ENCODE measurements at places on chromosomes 5 and 9.

- DNase-seq: no peak
These were observed 116.5 kb upstream of the MSX2 start for GRCh38 chr5:174607916-174608315.

DNA sequence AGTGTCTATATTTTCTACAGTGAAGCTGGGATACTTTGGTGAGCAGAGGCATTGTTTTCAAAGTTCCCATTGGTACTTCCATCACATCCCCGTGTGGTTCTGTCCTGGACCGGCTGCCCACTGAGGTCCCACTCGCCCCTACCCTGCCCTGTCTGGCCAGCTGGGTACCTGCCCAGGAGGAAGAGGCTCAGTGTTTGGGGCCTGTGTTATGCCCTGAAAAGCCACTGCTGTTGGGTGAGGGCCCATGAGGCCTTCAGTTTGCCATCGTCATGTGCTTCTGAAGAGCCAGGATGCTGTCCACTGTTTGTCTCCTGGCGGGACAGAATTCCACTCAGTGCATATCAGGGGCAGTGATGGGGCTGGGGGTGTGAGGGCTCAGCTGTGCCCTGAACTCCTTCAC is 2.6 kb upstream of the CEP72 start:
- no peak for DNase-seq

DNA sequence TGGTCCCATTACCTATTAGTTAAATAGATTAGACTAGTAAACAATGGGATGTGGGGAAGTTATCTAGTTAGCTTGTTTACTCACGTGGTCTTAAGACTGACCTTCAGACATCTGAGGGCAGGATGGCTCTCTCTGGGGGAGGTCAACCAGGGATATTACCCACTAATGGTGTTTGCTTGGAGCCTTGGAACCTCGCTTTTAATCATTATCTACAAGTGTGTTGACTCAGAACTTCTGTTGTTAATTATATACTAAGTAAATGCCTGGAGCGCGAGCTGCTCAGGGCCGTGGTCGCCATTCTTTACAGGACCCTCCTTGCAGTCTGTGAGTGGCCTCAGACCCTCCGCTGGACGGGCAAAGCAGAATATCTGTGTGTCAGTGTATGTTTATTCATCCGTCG is 48.5 kb upstream of the ZNF354A start:
- no peak for DNase-seq

DNA sequence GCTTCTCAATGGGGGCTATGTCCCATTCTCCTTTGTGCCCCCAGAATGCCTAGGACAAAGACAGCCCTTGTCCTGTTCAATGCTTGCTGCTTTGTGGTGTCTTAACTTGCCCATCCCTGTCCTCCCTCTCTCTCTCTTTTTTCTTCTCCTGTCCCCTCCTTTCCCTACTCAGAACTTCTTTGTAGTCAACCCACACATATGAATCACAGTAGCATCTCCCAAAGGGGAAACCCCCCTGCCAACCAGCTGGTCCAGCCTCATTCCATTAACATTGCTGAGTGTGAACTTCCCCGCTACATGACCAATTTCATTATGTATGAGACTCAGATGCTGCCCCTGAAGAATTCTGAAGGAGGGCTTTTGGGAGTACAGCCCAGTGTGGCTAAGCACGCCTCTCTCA is 408.3 kb downstream of the ENC1 start:
- no peak for DNase-seq

DNA sequence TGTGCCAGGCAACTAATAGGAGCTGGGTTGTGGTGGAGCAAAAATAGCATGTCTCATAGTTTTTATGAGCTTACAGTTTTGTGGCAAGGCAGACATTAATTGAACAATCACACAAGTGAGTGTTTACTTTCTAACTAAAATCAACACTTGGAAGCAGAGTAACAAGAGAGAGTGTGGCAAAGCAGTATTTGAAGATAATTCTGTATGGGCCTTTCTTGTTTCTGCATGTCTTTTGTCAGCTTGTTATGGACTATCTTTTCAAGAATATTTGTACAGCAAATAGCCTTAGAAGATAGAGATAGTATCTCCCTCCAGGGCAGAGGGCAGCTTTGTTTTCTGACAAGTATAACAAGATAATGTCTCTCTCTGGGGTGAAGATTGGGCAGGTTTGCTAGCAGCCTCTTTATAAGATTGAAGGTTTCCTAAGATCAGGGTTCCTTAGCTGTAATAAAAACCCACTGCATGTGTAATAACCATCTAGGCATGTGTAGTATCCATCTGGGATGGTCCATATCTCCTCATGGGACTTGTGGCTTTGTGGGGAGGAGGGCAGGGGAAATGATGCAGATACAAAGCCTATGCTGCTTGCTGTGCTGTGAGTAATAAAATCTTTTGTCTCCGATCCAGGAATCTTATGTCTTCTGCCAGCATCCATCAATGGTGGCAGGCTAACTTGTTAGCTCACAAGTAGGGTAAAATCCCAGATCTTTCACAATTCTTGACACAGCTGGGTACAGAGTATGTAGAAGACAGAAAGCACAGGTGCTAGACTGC is 479.9 kb downstream of the KDM4C start:
- DNase-seq: no peak

DNA sequence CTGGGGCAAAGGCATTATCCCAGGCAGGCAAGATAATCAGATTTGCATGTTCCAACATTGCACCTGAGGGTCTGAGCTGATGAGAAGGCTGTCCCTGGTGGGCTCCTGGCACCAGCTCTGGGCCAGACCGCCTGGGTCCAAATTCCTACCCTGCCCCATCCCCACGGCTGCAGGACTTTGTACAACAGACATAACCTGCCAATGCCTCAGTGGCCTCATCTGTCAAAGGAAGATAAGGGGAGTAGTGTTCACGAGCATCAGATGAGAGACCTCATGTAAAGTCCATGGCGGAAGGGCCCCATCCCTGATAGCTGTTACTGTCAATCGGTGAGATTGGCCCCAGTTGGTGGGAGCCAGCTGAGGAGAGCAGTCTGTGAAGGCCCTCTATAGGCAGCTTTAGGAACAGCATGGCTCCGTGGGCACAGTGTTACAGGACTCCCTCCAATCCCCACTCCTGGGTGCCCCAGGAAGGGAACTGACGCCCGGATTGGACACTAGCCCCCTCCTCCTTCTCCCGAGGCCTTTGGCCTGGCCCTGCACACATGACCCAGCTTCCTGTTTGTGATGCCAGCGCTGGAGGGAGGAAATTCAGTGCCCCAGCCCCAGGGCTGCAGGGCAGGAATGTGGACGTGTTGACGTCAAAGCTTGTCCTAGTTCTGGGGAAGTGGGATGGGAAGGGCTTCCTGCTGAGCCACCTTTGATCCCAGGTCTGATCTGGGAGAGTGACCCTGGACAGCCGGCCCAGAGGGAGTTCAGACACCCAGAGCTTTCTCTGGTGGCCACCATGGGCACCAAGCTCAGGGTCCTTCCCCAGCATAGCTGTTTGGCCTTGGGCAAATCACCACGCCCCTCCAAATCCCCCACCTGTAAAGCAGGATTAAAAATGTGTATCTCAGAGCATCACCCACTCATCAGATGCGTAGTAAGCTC is 56.2 kb downstream of the DUSP1 start:
- peak; percentile 71 for DNase-seq

- DNase-seq: no peak
These were observed 477.5 kb downstream of the TLE4 start for GRCh38 chr9:80049096-80049782.

- DNase-seq: no peak
These were observed 289.6 kb downstream of the MED10 start for GRCh38 chr5:6088706-6089105.

DNA sequence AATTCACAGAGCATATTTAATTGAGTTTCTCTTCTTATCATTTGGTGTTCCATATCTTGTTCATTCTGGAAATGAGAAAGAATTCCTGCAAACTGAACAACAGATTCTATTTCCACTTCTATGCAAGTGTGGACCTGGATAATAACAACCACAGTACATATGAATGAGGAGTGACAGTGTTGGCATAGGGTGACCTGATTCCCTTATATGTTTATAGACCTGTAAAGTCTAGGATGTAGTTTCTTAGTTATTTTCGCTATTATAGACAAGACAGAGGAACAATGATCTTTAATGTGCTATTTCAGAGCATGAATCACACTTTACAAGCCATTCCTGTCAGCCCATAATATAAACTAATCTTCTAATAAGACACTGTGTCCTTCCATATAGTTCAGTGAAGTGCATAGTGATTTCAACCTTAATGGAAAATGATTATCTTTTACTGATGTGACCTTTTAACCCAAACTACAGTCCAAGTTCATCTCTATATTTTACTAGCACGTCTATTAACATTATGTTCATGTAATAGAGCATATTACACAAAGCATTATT is 88.2 kb upstream of the FAM174A start:
- no peak for DNase-seq

DNA sequence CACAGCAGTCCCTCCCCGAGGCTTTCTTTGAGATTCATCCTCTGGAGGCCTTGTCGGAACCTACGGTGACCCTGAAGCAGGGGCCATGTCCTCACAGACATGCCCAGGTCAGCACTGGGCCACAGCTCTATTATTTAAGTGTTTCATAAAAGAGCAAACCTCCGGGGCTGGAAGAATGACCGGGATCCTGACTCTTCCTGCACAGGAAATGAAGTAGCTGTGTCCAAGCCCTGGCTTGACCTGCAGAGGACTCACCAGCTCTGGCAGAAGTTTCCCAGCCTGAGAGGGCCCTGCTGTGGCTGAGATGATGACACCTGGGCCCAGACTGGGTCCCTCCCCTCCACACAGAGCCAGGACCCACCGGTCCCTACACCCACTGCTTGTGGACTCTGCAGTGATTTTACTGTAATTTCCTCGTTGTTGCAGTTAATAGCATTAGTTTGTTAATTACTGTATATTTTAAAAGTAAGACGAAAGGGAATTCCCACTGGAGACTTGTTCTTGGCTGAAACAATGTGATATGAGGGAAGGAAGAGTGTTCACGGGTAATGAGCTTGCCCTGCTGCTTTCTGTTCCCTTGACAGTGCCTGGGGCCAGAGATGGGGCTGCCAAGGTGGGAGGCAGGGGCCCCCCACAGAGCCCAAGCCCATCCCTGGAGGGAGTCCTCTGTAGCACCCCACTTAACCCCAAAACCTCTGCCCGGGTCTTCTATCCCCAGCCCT is 72.2 kb downstream of the PCDH1 start:
- no peak for DNase-seq

DNA sequence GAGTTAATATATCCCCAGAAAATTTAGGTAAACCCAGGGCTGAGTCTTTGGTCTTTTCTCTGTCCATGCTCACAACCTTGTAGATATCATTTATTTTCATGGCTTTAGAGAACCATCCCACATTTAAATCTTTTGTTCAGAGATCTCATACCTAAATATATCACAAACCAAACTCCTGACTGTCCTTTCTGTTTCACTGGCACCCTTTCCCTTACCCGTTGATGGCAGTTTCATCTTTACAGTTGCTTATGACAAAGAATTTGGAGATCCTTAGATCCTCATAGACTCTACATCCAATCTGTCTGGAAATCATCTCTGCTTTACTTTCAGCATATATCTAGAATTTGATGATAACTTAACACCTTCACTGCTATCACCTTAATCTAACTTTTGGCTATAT is 19.2 kb downstream of the RNF180 start:
- no peak for DNase-seq

DNA sequence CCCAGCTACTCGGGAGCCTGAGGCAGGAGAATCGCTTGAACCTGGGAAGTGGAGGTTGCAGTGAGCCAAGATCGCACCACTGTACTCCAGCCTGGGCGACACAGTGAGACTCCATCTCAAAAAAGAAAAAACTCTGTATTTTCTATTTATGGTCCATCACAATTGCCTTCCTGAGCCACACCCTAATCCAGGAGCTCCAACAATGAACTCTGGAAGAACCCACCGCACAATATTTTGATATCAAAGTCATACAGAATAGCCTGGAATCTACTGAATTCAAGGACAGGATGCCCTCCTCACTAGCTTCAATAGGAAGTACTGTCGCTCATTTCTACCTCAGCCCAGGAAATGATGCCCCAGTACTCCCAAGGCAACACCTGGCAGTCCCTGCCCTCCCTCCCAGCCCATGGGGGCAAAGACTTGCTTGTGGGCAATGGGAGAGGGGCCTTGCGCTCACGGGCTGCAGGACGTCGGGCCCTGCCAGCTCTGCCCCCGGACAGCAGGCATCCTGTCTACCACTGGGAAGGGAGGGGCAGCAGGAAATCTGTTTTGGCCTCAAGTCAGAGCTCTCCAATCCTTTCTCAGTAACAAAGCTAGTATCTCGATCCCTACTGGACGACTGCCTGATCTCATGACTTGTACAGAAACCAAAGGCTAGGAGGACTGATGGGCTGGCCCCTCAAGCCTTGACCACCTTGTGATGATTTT is 19.7 kb downstream of the UBAC1 start:
- DNase-seq: no peak

GRCh38 chr5:58201922-58202648 is 257.8 kb downstream of the PLK2 start:
- DNase-seq: no peak

DNA sequence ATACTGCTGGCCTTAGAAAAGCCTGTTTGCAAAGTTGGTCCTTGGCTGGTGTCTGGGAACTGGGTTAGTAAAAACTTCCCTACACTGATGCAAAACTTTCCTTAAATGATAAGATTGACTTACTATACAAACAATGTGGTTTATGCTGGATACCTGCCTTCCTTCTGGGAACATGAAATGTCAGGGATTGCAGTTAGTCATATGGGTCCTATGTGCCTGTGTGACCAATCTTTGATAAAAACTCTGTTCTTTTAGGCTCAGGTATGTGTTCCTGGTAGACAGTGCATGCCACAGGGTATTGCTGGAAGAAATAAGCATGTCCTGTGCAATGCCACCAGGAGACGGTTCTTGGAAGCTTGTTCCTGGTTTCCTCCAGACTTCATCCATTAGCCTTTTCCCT is 173.3 kb downstream of the RMI1 start:
- no peak for DNase-seq

DNA sequence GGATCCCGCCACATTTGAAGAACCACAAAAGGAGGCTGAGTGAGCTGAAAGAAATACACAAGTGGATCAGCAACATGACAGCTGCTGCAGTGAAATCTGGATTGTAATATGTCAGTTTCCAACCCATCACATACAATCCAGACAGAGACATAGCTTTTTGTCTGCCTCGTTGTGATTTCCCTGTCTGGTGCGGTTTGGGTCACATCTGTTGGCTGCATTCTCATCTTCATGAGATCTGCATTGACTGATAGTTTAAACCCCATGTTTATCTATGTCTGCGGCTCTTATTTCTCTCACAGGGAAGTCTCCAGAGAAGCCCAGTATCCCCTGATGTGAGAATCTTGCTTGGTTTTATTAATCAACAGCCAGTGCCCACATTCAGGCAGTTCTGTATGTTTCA is 403.1 kb upstream of the ZNF608 start:
- DNase-seq: no peak

DNA sequence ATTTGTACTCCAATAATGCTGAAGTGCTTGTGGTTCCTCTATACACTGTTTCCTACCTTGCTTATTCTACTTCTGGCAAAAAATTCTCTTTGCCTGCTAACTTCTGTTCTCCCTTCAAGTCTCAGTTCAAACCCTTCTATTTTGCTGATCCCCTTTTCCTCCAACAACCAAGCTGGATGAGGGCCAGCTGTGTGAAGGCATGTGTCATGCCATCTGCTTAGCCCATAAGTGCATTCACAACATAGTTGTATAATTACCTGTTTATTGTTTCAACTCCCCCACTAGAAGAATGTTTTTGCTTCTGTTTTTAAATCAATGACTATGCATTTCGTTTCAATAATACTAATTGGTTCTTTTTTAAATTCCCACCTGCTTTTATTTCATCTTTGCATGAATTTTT is 1951.4 kb upstream of the WWC1 start:
- DNase-seq: no peak
